ENCODE measurements at places on chromosomes 5 and 9. TPM values are rescaled to one million over a fixed set of nuclear protein-coding genes. Genes with fewer than 3 reads are reported as not detected.

Gene ADCY2
- total RNA-seq = not detected

Gene CRAT
- total RNA-seq = 20.8 TPM

Gene CERT1
- total RNA-seq = 22.0 TPM

Gene FAM13B
- 11.5 TPM for total RNA-seq

Gene TAF11L10
- not detected for total RNA-seq

Gene OR1J2
- total RNA-seq = not detected

Gene CDK9
- 43.2 TPM for total RNA-seq

Gene IQGAP2
- 0.95 TPM for total RNA-seq
